Naive thymus-derived CD4-positive, alpha-beta T cell (primary cell): ENCODE measurements at places on chromosomes 12 and 14. TPM values are rescaled to one million over a fixed set of nuclear protein-coding genes. Genes with fewer than 3 reads are reported as not detected.

- H3K4me1 ChIP-seq, result peaks cover 38% of the 10 kb centered on the region
- DNase-seq, result no peak
- no peaks in the 10 kb centered on the region for H3K36me3 ChIP-seq
Observed at GRCh38 chr12:48972213-48972951, 847 bp upstream of the WNT10B start.

DNA sequence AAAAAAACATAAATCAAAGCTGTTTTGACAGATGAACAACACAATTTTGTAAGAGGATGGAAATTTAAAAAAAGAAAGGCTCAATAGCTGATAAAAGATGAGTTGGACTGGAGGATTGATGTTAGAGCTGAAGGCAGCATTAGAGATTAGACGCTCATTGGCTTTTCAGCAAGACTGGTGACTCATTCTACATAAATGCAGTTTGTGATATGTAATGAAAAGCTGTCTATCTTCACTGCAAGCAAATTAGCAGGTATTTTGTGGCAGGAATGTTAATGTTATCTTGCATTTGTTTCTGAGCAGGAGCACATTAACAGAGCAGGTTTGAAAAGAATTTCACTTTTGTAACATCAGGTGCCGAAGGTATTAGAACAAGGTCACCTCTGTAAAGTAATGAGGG is 442.7 kb upstream of the NOVA1 start:
- H3K4me3 ChIP-seq, result no peak overlapping the region
- no peaks in the 10 kb centered on the region for H3K36me3 ChIP-seq
- DNase-seq, result no peak
- H3K27ac ChIP-seq, result no peak overlapping the region

- no peak overlapping the region for H3K27ac ChIP-seq
- H3K4me1 ChIP-seq, result peaks cover 11% of the 10 kb centered on the region
- no peak overlapping the region for H3K4me3 ChIP-seq
- H3K36me3 ChIP-seq, result no peaks in the 10 kb centered on the region
- no peak for DNase-seq
Observed at GRCh38 chr14:50839691-50840090, 8.7 kb upstream of the NIN start.

- H3K4me3 ChIP-seq, result no peak overlapping the region
- DNase-seq, result peak; percentile 39
- H3K4me1 ChIP-seq, result peaks cover 50% of the 10 kb centered on the region
- no peaks in the 10 kb centered on the region for H3K27me3 ChIP-seq
- peak overlapping the region; percentile 72 for H3K27ac ChIP-seq
- H3K36me3 ChIP-seq, result peaks cover 38% of the 10 kb centered on the region
Observed at GRCh38 chr12:108565976-108566375, 3.6 kb downstream of the ISCU start.

DNA sequence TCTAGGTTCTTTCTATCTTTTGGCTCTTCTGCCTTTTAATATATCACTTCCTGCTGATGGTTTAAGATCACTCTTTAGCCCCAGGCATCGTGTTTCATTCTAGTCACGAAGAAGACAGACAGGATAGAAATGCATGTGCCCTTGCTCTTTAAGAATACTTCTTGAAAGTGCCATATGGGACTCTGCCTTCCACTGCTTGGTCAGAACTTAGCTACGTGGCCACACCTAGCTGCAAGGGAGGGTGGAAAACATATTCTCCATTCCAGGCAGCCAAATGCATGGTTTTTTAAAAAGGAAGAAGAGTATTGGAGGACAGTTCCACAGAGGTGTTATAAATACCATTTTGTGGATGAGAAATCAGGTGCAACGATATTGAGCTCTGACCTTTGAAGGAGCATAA is 143.3 kb downstream of the KLRB1 start:
- no peaks in the 10 kb centered on the region for H3K4me1 ChIP-seq
- no peak overlapping the region for H3K4me3 ChIP-seq
- H3K27me3 ChIP-seq, result no peaks in the 10 kb centered on the region
- H3K36me3 ChIP-seq, result no peaks in the 10 kb centered on the region
- H3K27ac ChIP-seq, result no peak overlapping the region

- no peaks in the 10 kb centered on the region for H3K4me1 ChIP-seq
- no peak overlapping the region for H3K4me3 ChIP-seq
- no peaks in the 10 kb centered on the region for H3K27me3 ChIP-seq
- H3K36me3 ChIP-seq, result no peaks in the 10 kb centered on the region
- H3K27ac ChIP-seq, result no peak overlapping the region
Observed at GRCh38 chr14:102965971-102966655, 43.6 kb downstream of the AMN start.

- no peak overlapping the region for H3K4me3 ChIP-seq
- no peak overlapping the region for H3K27ac ChIP-seq
- no peak for DNase-seq
- H3K36me3 ChIP-seq, result no peaks in the 10 kb centered on the region
- no peaks in the 10 kb centered on the region for H3K4me1 ChIP-seq
Observed at GRCh38 chr12:32240162-32240561, 133.5 kb downstream of the BICD1 start.

- H3K27ac ChIP-seq, result no peak overlapping the region
- no peaks in the 10 kb centered on the region for H3K4me1 ChIP-seq
- H3K36me3 ChIP-seq, result no peaks in the 10 kb centered on the region
- no peaks in the 10 kb centered on the region for H3K27me3 ChIP-seq
Observed at GRCh38 chr14:90795744-90796143, 20.5 kb downstream of the TTC7B start.

DNA sequence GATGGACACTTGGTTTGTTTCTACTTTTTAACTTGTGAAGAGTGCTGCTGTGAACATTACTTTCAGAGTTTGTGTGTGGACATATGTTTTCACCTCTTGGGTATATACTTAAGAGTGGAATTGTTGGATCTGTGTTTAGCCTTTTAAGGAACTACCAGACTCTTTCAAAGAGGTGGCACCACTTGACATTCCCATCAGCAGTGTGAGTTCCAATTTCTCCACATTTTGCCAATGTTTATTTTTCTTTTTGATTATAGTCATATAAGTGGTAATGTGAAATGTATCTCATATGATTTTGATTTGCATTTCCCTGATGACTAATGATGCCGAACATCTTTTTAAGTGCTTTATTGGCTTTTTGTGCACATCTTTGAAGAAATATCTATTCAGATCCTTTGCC is 44.8 kb downstream of the ARHGAP5 start:
- DNase-seq, result no peak
- H3K4me1 ChIP-seq, result no peaks in the 10 kb centered on the region
- no peaks in the 10 kb centered on the region for H3K27me3 ChIP-seq
- H3K27ac ChIP-seq, result no peak overlapping the region

GRCh38 chr14:79586989-79587598 is 624.2 kb downstream of the DIO2 start:
- H3K4me3 ChIP-seq, result no peak overlapping the region
- no peak for DNase-seq
- H3K4me1 ChIP-seq, result no peaks in the 10 kb centered on the region
- no peaks in the 10 kb centered on the region for H3K36me3 ChIP-seq

DNA sequence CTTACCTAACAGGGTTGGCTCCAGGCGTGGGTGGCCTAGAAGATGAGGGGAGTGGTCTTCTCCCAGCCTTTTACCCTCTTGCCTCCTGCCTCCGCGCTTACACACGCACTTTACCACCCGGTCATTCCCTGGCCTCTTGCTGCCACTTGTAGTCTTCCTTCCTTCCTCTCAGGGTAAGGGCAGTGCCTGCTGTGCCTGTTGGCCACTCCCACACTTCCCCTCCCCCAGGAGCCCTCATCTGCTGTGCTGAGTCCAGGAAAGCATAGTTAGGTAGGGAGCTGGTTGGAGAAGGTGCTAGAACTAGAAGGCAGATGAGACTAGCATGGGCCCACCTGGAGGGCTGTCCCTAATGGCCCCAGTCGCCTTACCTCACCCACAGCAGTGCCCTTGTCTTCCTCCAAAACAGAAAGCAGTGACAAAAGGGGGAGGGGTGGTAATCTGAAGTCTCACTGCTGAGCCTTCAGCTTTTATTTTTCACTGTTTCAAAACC is 54.3 kb upstream of the SRSF5 start:
- H3K4me3 ChIP-seq, result no peak overlapping the region
- no peak overlapping the region for H3K27ac ChIP-seq
- H3K4me1 ChIP-seq, result peaks cover 18% of the 10 kb centered on the region

GRCh38 chr12:114681116-114681871 is 2.7 kb downstream of the TBX3 start:
- no peak overlapping the region for H3K27ac ChIP-seq
- no peaks in the 10 kb centered on the region for H3K36me3 ChIP-seq
- H3K4me3 ChIP-seq, result no peak overlapping the region
- DNase-seq, result no peak

- H3K27me3 ChIP-seq, result no peaks in the 10 kb centered on the region
- H3K27ac ChIP-seq, result no peak overlapping the region
- no peaks in the 10 kb centered on the region for H3K36me3 ChIP-seq
- H3K4me3 ChIP-seq, result no peak overlapping the region
- no peak for DNase-seq
Observed at GRCh38 chr14:81247271-81247766, 26.6 kb upstream of the GTF2A1 start.

DNA sequence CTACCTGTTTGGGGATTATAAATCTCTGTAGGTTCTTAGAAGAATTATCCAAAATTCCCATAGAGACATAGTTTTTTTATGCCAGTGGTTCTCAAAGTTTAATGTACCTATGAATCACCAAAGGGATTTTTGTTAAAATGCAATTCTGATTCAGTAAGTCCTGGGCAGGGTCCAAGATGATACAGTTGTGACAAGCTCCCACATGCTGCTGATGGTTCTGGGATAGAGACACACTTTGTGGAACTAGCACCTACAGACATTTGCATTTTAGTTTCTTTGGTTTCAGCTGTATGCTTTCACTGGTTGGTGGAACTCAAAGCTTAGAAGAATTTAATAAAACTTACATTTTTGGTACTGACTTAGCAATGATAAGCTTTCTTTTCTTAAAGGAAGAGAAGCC is 80.4 kb downstream of the PTCSC3 start:
- H3K36me3 ChIP-seq, result no peaks in the 10 kb centered on the region
- no peak overlapping the region for H3K27ac ChIP-seq
- H3K4me3 ChIP-seq, result no peak overlapping the region
- H3K4me1 ChIP-seq, result no peaks in the 10 kb centered on the region

DNA sequence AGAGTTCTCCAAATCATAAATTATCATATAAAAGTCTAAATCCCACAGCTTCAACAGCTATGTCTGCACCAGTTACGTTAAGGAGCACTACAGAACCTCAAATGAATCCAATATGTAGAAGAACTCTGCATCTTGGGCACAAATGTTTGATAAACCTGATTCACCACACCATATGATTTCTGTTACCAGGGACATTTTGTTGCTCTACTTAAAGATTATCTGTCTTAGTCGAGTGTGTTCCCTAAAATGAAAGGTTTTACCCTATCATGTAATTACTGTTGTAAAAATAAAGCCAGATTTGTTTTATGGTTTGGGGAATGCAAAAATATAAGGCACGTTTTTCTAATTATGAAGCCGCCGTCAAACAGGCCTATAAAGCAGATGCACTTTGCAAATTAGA is 363.1 kb downstream of the EGLN3 start:
- H3K4me1 ChIP-seq, result no peaks in the 10 kb centered on the region
- H3K4me3 ChIP-seq, result no peak overlapping the region
- H3K36me3 ChIP-seq, result no peaks in the 10 kb centered on the region
- no peaks in the 10 kb centered on the region for H3K27me3 ChIP-seq
- no peak for DNase-seq
- H3K27ac ChIP-seq, result no peak overlapping the region

DNA sequence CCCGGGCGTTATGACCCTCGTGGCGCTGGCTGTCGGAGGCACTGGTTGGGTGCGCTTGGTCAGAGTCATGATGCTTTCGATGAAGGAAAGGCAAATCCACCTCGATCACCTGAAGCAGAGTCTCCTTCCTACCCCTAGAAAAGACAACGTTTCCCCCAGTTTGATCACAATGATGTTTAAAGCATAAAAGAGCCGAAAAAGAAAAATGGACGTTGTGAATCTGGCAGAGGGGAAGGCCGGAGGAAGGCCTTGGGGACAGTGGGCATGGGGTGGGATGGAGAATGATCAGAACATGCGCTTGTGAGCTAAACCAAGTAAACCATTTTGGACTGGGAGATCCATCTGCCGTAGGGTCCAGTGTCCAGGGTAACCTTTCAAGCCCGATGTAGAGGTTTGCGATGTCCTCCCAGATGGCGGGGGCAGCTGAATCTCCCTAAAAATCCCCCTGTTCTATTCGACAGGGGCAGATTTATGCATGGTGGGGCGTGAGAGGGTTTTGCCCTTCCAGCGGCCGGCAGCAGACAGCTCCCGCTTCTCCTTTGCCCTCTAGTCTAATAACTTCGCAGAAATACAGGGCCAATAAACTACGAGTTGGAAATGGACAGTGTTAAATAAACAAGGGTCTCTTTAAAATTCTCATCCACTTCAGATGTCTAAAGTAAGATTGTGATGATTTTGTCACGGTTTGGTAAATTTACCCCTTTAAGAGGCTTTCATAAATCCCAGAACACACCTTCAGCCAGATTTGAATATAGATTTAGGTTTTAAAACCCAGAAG is 2.3 kb upstream of the OTX2 start:
- H3K36me3 ChIP-seq, result no peaks in the 10 kb centered on the region
- H3K27ac ChIP-seq, result no peak overlapping the region
- no peak overlapping the region for H3K4me3 ChIP-seq
- peaks cover 26% of the 10 kb centered on the region for H3K27me3 ChIP-seq
- no peaks in the 10 kb centered on the region for H3K4me1 ChIP-seq

- H3K4me1 ChIP-seq, result peaks cover 64% of the 10 kb centered on the region
- DNase-seq, result no peak
- H3K4me3 ChIP-seq, result peak overlapping the region; percentile 74
- H3K36me3 ChIP-seq, result peaks cover 24% of the 10 kb centered on the region
Observed at GRCh38 chr14:105059925-105060565, 5.2 kb downstream of the GPR132 start.

DNA sequence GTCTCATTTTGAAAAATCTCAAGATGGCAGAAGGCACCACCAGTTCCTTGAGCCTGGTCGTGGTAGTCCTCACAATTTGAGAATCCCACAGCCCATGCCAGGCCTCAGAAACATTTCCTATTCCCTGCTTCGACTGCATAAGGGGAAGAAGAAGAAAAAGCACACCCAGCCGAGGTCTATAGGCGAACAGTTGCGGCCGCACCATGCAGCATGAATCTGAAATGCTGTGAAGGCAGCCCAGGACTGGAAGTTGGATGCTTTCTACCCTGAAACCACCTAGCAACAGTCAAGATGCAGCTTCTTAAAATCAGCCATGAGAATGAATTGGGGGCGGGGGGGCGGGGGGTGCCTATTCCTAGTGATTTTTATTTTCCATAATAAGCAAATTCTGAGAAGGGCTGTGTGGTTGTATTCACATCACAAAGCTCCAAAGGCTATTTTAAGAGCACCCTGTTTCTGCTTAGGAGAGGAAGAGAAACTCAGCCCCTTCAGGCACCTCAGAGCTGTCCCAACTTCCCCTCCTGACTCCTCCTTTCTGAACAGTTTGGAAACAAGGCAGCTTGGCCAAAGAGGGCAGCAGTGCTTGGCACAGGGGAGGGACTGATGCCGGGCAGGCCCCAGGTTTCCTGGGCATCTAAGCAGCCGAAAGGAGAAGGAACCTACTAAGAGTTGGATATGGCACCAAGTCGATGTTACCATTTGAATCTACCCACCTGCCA is 172.5 kb upstream of the FOXN3 start:
- no peaks in the 10 kb centered on the region for H3K36me3 ChIP-seq
- peaks cover 9% of the 10 kb centered on the region for H3K4me1 ChIP-seq
- H3K4me3 ChIP-seq, result no peak overlapping the region
- H3K27ac ChIP-seq, result no peak overlapping the region
- no peak for DNase-seq

The LRCOL1 gene
- total RNA-seq, result not detected

The RPGRIP1 gene
- 0.24 TPM for total RNA-seq

The ASCL1 gene
- not detected for total RNA-seq

The SGPP1 gene
- total RNA-seq, result 15.1 TPM

The PAX9 gene
- total RNA-seq, result not detected

The GZMH gene
- 0.70 TPM for total RNA-seq

The ESRRB gene
- total RNA-seq, result 0.38 and 0.48 TPM in 2 replicates

The BMP4 gene
- 0.27 and 0.41 TPM in 2 replicates for total RNA-seq

The KRT85 gene
- not detected for total RNA-seq
